ENCODE measurements at places on chromosomes 7 and 10.

GRCh38 chr7:102064361-102065025 is 222.2 kb upstream of the SH2B2 start:
- no peak for DNase-seq

GRCh38 chr10:88733215-88733614 is 26.6 kb upstream of the LIPN start:
- no peak for DNase-seq

DNA sequence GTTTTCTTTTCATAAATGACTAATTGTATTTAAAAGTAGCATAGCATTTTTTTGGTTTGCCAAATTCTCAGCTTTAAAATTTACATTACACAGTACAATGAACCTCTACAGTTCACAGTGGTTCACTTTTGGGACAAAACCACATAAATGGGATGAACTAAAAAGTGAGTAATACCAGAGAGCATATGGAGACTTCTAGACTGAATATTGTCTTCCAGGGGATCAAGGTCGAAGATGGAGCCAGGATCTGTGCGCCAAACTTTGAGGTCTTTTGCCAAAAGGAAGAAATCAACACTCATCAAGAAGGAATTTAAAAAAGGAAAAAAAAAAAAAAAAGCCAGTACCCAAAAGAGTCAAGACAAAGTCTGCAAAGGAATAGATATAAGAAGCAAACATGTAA is 87.5 kb downstream of the NEBL start:
- no peak for DNase-seq

GRCh38 chr10:13928451-13928850 is 341.7 kb downstream of the PRPF18 start:
- no peak for DNase-seq

GRCh38 chr10:70135684-70136083 is 3.1 kb upstream of the AIFM2 start:
- no peak for DNase-seq

GRCh38 chr7:20798694-20799121 is 12.0 kb upstream of the SP8 start:
- DNase-seq: no peak

GRCh38 chr10:1872151-1872726 is 134.9 kb upstream of the ADARB2 start:
- DNase-seq: no peak

DNA sequence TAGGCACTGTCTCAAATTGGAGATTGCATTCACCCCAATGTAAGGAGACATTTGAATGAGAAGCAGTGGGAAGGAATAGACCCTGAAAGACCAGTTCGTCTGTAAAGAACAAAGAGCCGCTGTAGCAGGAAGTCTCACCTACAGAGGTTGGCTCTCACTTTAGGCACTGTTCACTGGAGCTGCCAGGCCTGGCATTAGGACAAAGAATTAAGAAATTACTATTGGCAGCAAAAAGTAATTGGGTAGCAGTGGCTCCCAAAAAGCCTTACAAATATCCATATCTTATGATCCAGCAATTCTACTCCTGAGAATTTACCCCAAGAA is 10.5 kb upstream of the TEX36 start:
- DNase-seq: no peak

DNA sequence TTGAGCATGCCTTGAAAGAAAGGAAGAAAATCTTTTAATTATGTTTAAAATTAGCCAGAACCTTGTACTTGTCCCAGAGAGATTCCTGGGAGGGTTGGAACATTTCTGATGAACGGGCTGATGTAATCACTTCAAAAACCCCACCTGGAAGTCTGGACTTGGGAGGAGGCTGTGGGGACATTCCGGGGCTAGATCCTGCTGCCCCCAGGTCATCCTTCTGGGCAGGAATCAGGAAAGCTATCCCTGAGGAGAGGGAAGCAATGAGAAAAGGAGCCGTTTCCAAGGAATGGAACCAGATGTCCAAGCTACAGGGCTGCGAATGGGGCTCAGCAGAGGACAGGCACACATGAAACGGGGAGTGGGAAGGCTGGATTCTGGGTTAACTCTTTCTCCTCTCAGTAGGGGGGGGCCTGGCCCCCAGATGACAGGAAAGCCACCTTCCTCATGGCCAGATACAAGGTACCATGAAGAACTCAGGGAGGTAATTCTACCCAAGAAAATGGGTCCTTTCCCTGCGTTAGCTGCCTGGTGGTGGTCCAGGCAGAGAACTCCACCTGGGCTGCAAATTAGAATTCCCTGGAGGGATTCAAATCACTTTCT is 280.1 kb downstream of the TCF7L2 start:
- no peak for DNase-seq

GRCh38 chr7:31896925-31897324 is 173.3 kb downstream of the PDE1C start:
- DNase-seq: no peak

DNA sequence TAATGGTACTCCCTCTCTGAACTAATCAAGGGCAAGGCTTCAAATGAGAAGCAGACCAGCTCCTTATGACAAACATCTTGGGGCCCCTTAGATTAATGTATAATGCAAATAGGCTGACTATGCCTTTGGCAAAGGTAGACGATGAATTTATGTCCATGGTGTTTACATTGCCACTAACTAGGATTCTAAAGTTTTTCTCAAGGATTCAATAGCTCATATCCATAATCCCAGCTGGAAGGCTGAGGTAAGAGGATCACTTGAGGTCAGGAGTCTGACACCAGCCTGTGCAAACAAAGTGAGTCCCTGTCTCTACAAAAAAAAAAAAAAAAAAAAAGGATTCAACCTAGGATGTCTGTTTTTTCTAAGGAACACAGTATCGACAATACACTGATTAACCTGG is 96.5 kb downstream of the ORC5 start:
- DNase-seq: no peak

DNA sequence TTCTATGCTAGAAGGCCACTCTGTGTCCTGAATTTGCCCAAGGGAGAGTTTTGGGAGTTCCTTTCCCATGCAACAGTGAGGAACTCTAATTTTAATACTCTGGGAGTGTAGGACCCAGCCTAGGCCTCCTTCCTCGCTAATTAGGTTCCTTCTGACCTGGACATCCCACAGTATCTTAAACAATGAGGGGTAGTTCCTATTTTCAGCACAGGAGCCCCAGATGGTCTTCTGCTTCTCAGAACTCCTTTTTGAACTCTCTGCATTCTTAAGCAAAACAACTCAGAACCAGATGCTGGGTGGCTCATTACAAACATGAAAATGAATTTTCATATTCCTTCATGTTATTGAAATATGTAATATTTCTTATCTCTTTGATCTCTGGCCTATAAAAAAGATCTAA is 116.9 kb downstream of the LRMDA start:
- DNase-seq: no peak

- DNase-seq: no peak
These were observed 21.6 kb upstream of the GTPBP4 start for GRCh38 chr10:966466-967235.

DNA sequence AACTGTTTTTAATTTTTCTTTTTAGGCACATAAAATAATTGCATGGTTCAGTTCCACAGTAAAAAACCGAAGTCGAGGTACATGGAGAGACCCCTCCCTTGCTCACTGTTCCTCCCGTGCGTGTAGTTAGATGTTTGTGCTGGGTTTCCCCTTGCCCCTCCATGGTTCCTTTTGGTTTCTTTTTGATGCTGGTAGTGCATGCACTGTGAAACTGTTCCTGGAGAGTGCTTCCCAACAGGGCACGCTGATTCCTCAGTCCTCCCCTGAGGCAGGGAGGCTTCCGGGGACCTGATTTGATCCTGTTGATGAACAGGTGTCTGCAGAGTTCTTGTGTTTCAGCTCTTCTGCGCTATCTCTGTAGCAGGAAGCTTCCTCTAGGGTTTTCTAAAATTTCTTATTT is 69.5 kb downstream of the ADCY1 start:
- DNase-seq: no peak

DNA sequence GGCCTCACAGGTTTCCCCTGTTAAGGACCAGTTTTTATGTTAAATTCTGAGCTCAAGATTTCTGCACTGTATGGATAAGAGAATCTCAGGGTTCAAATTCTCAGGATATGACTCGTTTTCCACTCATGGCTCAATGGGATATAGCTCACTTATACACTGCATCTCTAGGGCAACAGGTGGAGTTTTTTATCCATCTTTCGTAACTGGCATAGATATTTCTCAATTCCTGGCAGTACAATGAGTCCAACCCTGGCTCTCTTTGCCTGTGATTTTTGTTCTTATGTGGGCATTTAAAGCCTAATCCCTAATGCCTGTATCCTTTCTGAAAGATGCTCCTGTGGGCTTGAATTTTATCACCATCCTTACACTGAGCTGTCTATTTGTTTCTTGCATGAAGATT is 7.6 kb downstream of the CCDC172 start:
- no peak for DNase-seq

DNA sequence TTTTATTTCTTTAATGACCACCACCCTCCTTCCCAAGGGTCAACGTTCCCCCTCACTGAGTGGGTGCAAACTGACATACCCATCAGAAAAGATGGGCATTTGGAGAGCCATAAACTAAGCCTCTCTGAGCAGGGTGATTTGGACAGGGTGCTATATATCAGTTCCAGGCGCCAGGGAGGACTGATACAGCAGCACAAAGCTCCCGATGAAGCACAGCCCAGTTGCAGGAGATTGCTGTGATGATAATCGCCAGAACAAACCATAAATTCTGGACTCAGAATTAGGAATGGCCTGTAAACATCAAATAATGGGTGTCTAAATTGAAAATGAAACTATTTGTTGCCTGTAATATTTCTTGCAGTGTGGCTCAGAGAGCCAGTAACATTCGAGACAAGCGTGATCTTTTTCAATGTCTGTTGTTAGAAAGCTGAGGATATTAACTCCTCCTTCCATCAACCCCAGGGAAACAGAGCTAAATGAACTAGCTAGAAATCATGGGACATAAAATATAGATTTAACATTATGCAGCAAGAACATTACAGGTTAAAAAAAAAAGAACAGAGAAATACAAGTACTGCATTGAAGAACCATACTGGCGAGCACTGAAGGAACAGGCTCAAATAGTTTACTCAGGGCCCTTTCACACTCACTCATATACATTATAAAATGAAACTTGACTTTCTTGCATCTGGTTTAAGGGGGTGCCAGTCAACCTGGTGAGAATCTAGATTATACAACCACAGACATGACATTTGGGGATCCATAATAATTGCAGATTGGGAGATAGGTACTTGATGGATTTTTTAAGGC is 137.5 kb upstream of the LRRTM3 start:
- DNase-seq: no peak

GRCh38 chr7:117970801-117971200 is 97.6 kb upstream of the CTTNBP2 start:
- no peak for DNase-seq

- DNase-seq: no peak
These were observed 89.9 kb downstream of the KAT6B start for GRCh38 chr10:74916283-74916682.

GRCh38 chr7:40421433-40421832 is 286.6 kb downstream of the SUGCT start:
- DNase-seq: no peak

GRCh38 chr10:59311025-59311424 is 51.3 kb downstream of the FAM13C start:
- DNase-seq: no peak

DNA sequence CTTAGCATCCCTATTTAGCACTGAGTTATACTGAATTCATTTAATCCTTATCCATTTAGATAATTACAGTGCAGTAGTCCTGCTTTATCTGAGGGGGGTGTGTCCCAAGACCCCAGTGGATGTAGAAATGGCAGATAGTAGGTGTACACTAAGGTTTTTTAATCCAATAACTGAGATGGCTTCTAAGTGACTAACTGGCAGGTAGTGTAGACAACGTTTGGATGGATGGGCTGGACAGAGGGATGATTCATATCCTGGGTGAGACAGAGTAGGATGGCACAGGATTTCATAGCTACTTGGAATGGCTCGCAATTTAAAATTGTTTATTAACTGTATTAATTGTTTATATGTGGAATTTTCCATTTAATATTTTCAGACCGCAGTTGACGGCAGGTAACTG is 295.6 kb downstream of the CCDC3 start:
- no peak for DNase-seq

DNA sequence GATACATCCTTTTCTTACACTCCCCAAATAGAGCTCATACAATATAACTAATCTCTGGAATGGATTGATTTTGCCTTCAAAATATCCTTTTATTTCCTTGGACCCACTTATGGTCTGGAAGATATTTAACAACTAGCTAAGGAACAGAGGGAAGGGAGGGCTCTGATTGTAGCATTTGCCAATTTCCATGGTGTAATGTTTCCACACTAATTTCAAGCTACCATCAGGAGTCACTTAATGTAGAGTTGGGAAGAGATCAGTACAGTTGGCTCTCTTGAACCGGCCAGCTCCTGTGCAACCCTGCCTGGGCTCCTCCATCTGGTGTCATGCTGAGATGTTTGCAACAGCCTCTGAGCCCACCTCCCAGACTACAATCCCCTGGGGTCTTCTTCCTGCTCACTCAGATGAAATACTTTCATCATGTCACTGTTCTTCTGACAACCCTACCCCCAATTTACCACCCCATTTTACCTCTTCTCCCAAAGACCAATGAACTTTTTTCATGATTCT is 8.0 kb upstream of the IL6 start:
- DNase-seq: no peak

- DNase-seq: no peak
These were observed 64.2 kb downstream of the BICC1 start for GRCh38 chr10:58576751-58577436.
